SK-N-SH (cell line): ENCODE measurements at places on chromosomes 3 and 15. TPM values are rescaled to one million over a fixed set of nuclear protein-coding genes. Genes with fewer than 3 reads are reported as not detected.

TM6SF1 gene
- 0.12 and 0.16 TPM in 2 replicates for polyA plus RNA-seq

SLC24A5 gene
- polyA plus RNA-seq, result not detected in 2 replicates

ECE2 gene
- 0.03 and 0.16 TPM in 2 replicates for polyA plus RNA-seq

GAP43 gene
- polyA plus RNA-seq, result 13.6 and 14.0 TPM in 2 replicates

SLC9C1 gene
- polyA plus RNA-seq, result not detected in 2 replicates

MYZAP gene
- polyA plus RNA-seq, result 0.07 TPM in 1 of 2 replicates, not detected in the other

RAB27A gene
- 9.6 and 11.0 TPM in 2 replicates for polyA plus RNA-seq

SHC4 gene
- polyA plus RNA-seq, result 1.6 and 1.9 TPM in 2 replicates

GRCh38 chr3:45417930-45418847, 29.8 kb downstream of the LARS2 start:
- no peak for DNase-seq

DNA sequence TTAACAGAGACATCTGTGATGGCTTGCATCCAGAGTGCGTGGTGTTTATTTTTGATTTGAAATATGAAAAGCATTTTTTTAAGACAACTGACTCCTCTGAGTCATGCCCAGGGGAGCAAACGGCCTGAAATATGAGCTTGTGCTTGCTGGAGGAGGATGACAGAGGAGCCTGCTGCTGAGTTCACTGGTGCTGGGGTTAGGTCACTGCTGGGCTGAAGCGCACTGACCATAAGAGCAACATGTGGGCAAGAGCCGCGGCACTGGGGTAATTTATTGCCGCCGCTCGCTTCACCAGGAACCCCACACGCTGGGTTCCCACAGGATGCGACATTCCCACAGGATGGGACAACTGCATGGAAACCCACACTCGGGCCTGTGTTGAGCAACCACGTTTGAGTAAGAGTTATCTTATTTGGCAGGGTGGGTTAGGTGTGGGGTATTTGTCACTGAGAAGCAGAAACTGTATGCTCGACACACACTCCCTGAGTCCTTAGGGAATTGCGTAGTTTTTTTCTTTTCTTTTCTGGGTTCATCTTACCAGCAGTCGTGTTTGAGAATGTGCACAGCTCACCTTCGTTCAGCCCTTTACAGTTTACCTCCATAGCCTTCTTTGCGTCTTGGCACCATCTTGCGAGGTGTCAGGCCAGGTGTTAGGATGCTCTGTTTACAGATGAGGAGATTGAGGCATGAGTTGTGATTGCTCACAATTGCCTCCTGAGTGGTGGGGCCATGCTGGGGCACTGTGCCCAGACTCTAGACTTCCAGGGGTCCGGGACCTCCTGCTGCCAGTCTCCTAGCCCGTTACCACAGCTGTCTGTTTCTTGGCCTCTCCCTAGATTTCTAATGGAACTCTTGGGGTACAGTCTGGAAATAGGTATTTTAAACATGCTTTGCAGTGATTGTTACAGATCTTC, 60.4 kb downstream of the SMAD3 start:
- DNase-seq, result no peak

- no peak for DNase-seq
These were observed 31.6 kb upstream of the SEMA3F start for GRCh38 chr3:50123394-50124051.

- no peak for DNase-seq
These were observed 543.1 kb downstream of the NTRK3 start for GRCh38 chr15:87713475-87713879.

GRCh38 chr3:143531101-143531500, 317.2 kb downstream of the SLC9A9 start:
- DNase-seq, result no peak

- DNase-seq, result no peak
These were observed 202.0 kb downstream of the UBE3A start for GRCh38 chr15:25236861-25237155.

DNA sequence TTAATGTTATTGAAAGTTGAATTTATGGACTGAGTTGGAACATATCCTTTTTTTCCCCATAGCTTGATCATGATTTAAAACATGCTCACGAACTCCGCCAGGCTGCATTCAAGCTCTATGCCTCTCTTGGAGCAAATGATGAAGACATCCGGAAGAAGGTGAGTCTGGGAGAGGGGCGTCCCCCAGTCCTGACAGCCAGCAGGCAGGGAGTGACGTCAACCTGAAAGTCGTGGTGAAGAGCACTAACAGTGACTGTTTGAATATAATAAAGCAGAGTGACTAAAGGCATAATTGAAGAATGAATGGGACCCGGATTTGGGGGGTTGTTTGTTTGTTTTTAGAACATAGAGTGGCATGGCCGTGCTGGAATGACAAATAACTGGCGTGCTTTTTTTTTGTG, 57.9 kb downstream of the ARMC8 start:
- DNase-seq, result no peak

GRCh38 chr3:192106543-192106942, 620.8 kb downstream of the FGF12 start:
- DNase-seq, result no peak

GRCh38 chr15:55322467-55322866, 3.4 kb downstream of the PIGB start:
- no peak for DNase-seq

- no peak for DNase-seq
These were observed 49.3 kb upstream of the IGF2BP2 start for GRCh38 chr3:185874119-185874518.

- no peak for DNase-seq
These were observed 13.7 kb downstream of the TKT start for GRCh38 chr3:53242155-53242554.

DNA sequence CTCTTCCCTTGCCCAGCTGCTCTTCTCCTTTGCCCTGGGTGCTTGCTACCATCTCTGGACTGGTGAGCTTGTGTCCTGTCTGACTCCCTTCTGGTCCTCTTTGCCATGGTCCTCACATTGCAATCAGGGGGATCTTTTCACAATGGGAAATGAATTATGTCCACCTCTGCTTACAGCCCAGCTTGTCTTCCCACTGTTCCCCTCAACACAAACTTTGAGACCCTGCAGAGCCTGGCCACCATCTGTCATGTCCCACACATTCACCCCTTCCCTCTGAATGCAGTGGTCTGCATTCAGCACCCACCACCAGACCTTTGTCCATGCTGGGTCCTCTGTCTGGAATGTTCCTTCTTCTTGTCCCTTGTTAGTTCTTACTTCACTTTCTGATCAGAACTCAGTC, 100.5 kb downstream of the ABHD5 start:
- no peak for DNase-seq

GRCh38 chr3:81216192-81216591, 545.3 kb downstream of the GBE1 start:
- no peak for DNase-seq

DNA sequence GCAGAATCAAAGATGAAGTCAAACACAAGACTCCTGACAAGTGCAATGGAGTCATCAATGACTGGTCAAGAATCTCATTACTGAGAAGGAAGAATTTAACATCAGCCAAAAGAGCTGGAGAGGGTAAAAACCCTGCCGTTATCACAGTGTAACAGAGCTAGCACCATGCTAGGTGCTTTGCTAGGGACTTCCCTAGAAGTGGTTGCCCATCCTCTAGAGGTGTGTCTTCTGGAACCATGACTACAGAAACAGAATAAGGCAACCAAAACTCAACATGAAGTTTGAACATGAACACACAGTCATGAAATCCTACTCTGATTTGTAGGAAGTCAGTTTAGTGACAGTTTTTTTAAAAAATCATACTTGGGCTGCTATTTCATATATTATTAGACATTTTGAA, 9.5 kb downstream of the ACAD11 start:
- DNase-seq, result no peak

DNA sequence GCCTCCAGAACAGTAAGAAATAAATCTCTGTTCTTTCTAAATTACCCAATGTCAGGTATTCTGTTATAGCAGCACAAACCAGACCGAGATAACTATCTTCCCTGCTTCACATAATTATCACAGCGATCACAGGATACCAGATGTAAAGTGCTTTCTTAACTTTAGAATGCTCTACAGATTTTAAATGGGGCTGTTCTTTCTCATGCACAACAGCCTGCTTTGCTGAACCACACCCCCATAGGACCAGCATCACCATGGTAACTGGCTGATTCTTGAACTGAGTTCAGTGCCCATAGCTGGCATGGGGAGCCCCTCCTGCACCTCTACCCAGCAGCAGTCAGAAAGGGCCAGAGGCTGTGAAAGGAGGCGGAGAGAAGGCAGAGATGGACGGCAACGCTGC, 7.8 kb downstream of the CD80 start:
- peak; percentile 47 for DNase-seq

DNA sequence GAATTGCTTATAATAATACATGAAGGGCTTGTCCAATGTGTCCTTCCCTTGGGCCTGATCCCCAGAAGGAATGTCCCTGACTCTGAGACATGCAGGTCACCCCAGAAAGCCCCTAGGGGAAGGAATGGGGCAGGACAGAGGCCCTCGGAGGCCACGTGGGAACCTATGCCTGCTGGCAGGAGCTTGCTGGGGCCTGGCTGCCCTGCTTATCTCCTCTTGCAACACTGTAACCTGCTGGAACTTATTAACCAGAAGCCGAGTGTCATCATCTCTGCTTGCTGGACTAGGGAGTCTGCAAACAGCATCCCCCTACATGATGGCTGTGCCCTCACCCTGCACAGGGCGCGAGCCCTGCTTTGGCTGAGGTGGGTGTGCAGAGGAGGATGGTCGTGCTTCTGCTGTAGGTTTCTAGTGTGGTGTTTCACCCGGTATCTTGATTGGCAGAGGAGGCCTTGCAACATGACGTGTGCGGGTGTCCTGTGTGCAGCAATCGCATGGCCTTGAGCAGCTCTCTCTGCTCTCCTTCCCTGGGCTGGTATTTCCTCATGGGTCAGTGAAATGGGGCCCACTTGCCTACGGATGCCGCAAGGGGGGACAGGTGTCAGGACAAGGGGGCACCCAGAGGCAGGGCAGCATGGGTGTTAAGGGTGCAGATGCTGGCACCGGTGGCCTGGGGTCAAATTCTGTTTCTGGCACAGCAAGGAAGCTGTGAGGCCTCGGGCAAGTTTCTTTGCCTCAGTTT, 5.0 kb downstream of the CHST13 start:
- DNase-seq, result peak; percentile 78

DNA sequence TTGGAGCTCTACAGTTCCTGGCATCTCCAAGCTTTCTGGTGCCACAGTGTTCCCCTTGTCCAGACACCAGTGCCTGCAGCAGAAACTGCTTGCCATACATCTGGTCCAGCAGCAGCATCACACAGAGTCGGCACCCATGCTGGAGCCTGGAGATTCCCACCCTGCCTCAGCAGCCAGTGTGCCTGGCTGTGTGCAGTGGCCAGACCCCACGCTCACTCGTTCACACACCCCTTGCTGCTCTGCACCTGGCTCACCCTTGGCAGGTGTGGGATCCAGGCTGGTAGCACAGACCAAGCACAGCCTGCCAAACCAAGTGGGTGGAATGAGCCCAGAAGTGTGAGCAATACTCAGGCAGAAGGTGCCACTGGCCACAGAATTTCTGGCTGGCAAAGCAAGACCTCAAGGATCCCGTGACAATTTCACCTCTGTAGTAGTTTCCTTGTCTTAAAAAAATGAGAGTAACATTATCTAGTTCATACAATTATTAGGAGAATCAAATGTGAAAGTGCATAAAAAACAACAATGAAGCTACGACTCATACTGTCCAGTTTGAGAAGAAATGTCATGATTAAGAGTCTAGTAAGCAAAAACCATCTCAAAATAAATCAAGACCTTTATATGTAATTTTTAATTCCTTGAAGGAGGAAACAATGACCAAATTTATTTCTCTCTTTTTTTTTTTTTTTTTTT, 22.9 kb upstream of the ZBED2 start:
- no peak for DNase-seq

- peak; percentile 11 for DNase-seq
These were observed 120.2 kb downstream of the TFDP2 start for GRCh38 chr3:142029052-142029642.

GRCh38 chr3:71121429-71122167, 461.9 kb downstream of the FOXP1 start:
- no peak for DNase-seq

GRCh38 chr15:80099241-80099640, 39.8 kb downstream of the ZFAND6 start:
- DNase-seq, result no peak

DNA sequence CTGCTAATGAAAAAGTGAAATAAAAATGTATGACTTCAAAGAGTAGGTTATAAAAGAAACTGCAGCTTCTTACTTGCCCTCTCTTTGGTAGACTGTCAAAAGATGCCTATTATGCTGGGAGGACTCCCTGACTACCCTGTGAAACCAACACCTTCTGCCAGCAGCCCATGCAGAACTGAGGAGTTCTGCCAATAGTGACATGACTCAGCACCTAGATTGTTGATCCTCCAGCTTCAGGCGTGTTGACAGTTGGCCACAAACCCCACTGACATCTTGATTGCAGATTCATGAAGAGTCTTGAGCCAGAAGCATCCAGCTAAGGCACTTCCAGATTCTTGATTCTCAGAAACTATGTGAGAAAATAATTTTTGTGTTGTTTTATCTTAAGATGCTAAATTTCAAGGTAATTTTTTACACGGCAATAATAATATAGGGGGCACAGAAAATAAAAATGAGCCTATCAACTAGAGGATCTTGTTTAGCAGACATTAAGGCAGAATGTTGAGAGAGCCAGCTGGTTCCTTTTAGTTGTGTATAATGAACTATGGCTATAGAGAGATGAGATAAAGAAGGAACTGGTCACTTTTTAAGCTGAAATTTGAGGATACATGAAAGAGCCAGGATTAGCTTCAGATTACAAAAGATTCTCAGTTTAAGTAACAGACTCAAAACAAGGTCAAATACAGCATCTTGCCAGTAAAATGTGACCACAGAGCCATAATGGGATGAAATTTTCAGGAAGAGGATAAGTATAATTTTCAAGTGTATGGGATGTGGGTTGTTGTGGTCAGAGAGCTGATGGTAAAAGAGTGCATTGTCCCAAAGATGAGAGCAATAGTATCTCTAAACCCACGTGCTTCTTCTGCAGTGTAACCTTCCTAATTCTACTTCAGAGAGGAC, 588.7 kb upstream of the CBLB start:
- no peak for DNase-seq

GRCh38 chr3:28777806-28778475, 429.3 kb upstream of the AZI2 start:
- no peak for DNase-seq

DNA sequence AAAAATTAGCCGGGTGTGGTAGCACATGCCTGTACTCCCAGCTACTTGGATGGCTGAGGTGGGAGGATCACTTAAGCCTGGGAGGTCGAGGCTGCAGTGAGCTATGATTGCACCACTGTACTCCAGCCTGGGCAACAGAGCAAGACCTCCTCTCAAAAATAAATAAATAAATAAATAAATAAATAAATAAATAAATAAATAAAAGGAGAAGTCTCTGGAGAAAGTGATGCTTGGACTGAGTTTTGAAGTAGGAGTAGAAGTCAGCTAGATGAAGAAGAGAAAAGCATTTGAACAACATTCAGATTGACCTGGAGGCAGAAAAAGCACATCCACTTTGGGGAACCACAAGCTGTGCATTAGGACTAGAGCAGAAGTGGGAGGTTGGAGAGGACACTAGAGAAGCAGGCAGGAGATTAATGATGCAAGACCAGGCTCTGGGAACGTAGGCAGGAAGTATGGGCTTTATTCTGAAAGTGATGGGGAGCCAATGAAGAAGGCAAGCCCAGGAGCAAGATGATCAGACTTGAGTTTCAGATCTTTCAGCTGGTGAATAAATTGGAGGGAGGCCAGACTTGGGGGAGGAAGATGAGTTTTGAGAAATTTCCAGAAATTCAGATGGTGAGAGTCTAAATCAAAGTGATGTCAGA, 48.7 kb downstream of the KLHL6 start:
- no peak for DNase-seq

GRCh38 chr3:189282741-189283140, 111.0 kb downstream of the TPRG1 start:
- DNase-seq, result no peak
